ENCODE measurements at places on chromosomes 16 and 17. TPM values are rescaled to one million over a fixed set of nuclear protein-coding genes. Genes with fewer than 3 reads are reported as not detected.

The ENPP7 gene
- total RNA-seq: not detected

- H3K27me3 ChIP-seq: no peaks in the 10 kb centered on the region
- DNase-seq: no peak
- H3K4me1 ChIP-seq: no peaks in the 10 kb centered on the region
- H3K4me3 ChIP-seq: no peak overlapping the region
- no peaks in the 10 kb centered on the region for H3K36me3 ChIP-seq
Observed at GRCh38 chr17:65688307-65688706, 126.9 kb upstream of the AXIN2 start.

DNA sequence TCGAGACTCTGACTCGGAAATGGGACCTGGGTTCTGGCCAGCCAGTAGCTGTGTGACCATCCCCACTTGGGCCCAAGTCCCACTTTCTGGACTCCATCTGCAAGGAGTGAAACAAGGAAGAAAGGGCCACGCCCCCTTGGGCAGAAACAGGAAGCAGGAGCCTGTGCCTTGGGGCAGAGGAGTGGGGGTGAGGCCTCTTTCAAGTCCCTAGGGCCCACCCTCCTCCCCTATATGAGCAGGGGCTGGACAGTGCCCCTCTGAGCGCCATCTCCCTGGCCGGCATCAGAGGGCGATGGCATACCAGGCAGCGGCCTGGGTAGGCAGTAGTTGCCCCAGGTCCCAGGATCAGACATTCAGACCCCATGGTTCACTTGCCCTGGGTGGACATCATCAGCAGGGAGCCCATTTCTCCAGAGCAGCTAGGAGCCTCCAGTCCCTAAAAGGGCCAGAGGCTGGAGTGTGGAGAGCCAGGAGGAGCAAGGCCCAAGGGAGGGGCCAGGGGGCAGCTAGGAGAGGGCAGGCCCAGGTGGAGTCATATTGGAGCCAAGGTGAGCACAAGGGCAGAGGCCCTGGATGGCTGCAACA is 7.1 kb downstream of the BCAR1 start:
- peaks cover 17% of the 10 kb centered on the region for H3K36me3 ChIP-seq
- peak overlapping the region; percentile 98 for H3K27ac ChIP-seq
- DNase-seq: peak; percentile 81
- no peak overlapping the region for H3K4me3 ChIP-seq

DNA sequence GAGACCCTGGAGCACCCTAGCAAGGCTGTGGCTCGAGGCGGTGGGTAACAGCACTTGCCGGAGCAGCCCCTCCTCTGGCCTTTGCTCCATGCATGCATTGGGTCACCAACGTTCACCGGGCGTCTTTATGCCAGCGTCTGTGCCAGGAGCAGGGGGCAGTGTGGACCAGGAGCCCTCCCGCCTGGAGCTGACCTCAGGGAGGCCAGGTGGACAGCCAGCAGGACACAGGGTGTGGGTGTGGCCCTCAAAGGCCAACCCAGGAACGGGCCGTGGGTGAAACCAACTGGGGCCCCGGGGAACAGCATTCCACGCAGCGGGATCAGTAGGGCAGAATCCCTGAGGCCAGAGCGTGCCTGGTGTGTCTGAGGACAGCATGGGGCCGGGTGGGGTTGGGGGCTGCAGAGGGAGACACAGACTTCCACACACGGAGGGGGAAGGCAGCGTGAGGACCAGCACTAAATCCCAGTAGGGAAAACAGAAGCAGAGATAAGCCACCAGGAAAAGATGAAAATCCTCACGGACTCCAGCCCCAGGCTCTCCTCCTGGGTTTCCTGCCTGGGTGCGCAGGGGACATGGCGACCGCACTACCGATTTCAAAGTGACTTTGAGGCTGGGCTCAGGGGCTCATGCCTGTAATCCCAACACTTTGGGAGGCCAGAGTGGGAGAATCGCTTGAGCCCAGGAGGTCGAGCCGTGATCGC is 2.9 kb upstream of the CD7 start:
- peaks cover 43% of the 10 kb centered on the region for H3K27me3 ChIP-seq
- H3K4me3 ChIP-seq: no peak overlapping the region
- H3K27ac ChIP-seq: no peak overlapping the region
- H3K4me1 ChIP-seq: peaks cover 34% of the 10 kb centered on the region
- H3K36me3 ChIP-seq: no peaks in the 10 kb centered on the region
- no peak for DNase-seq

DNA sequence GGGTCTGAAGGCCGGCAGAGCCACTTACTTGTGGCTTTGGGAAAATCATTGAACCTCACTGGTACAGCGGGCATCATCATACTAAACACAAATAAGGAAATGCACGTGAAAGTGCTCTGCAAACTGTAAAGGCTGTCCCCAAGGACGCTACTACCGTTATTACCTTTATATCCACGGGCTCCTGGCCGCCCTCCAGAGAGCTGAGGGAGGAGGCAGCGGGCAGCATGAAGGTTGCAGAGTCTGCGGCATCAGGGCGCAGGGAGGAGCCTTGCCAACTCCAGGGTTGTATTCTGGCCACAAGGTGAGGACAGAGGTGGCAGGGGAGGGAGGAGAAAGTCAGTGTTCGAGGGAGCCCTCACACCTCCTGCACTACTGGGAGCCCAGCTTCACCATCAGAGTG is 68.3 kb upstream of the GCSH start:
- H3K27ac ChIP-seq: no peak overlapping the region
- no peaks in the 10 kb centered on the region for H3K27me3 ChIP-seq
- H3K4me1 ChIP-seq: no peaks in the 10 kb centered on the region
- no peak overlapping the region for H3K4me3 ChIP-seq

DNA sequence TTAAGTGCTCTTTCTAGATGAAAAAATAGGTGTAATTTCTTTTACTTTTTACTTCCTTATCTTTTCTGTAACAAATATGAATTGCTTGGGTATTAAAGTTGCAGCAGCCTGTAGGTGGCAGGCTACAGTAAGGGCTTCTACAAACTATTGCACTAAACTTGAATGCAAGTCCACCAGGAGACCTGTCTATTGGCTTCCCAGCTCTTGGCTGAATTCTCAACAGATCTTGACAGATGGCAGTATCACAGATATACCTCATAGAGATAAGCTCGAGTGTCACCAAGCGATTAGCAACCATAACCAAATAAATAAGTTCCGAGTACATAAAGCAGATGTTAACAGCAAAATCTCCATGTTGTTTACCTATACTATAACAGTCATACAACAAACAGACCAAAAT is 5.9 kb downstream of the BBS2 start:
- peaks cover 3% of the 10 kb centered on the region for H3K4me1 ChIP-seq
- peaks cover 31% of the 10 kb centered on the region for H3K36me3 ChIP-seq
- H3K4me3 ChIP-seq: no peak overlapping the region
- H3K27me3 ChIP-seq: no peaks in the 10 kb centered on the region
- DNase-seq: peak; percentile 76
- no peak overlapping the region for H3K27ac ChIP-seq

DNA sequence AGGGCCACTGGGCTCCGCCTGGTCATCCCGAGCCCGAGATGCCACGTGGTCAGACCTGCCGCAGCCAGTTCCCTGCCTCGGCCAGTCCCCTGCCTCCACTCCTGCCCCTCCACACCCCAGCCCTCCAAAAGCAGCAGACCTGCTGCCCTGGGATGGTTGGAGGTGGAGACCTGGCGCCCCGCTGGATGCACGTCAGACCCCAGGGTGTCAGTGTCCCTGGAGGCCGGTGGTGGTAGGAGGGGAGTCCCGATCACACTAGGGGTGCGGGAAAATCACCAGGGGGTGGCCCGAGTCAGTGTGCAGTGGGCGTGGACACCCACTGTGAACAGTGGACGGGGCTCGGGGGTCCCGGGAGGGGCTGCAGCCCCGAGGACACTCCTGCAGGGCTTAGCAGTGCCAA is 26.9 kb downstream of the TPSG1 start:
- H3K27me3 ChIP-seq: no peaks in the 10 kb centered on the region
- H3K27ac ChIP-seq: no peak overlapping the region
- peaks cover 21% of the 10 kb centered on the region for H3K4me1 ChIP-seq
- no peak overlapping the region for H3K4me3 ChIP-seq

The CX3CL1 gene
- not detected for total RNA-seq

The EXOC3L1 gene
- total RNA-seq: not detected

Measured in stomach (tissue), 19 donors.